Activated CD4-positive, alpha-beta T cell treated with anti-CD3 and anti-CD28 coated beads, Interleukin-10, Interleukin-2, amounts not matched to agents 100 ng/mL and 50 ng/mL, durations not matched to agents 16 hours and 8 hours (primary cell): ENCODE measurements at places on chromosomes 5 and 9.

GRCh38 chr9:27471366-27471765 is 52.7 kb upstream of the IFNK start:
- DNase-seq, result no peak

DNA sequence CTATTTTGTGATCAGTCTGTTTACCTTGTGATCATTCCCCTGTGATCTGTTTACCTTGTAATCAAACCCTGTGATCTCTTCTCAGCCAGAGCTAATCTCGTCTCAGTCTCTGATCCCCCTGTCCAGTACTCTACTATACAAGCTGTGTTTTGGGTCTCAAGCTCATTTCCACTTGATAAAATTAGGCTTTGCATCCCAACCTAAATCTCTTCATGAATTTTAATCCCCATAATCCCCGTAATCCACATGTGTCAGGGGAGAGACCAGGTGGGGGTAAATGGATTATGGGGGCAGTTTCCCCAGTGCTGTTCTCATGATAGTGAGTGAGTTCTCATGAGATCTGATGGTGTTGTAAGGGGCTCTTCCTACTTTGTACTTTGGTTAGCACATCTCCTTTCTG is 157.2 kb downstream of the PRR16 start:
- no peak for DNase-seq

- DNase-seq, result no peak
Observed at GRCh38 chr9:68744426-68744825, 39.4 kb downstream of the PIP5K1B start.

DNA sequence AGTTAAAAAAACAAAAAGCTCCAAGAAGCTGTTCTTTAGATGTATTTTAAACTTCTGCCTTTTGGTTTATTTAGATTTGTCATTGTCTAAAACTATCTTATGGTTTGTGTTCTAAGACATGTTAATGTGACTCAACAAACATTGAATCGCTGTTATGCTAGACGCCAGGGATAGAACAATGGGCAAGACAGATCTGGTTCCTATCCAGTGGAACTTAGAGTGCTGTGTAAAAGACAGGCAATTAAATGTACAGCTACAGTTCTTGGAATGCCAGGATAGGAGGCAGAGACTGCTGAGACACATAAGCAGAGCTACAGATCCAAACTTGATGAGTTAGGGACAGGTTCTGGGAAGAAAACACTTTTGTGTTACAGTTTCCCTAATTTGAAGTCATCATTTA is 22.4 kb downstream of the LYRM7 start:
- no peak for DNase-seq

- DNase-seq, result no peak
Observed at GRCh38 chr5:122150215-122150614, 20.9 kb downstream of the ZNF474 start.

DNA sequence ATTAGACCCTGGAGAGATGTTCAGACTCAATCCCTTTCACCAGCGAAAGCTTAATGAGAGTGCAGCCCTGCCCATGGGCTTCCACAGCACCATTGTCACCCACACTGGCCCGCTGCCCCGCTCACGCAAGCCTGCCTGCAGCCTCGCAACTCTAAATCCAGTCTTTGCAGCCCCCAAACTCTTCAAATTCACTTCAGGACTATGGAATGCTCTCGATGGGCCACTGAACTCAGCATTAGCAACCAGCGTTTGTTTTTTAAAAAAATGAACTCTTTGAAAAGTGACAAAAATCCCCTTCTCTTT is 17.1 kb downstream of the DCANP1 start:
- DNase-seq, result no peak

GRCh38 chr5:53368516-53368915 is 111.9 kb upstream of the FST start:
- DNase-seq, result no peak
